MCF 10A (cell line): ENCODE measurements at places on chromosomes 6 and 20. TPM values are rescaled to one million over a fixed set of nuclear protein-coding genes. Genes with fewer than 3 reads are reported as not detected.

EPPIN gene
- total RNA-seq: not detected in 2 replicates

OR12D3 gene
- total RNA-seq: not detected in 2 replicates

HEY2 gene
- not detected in 2 replicates for total RNA-seq

ZNF165 gene
- total RNA-seq: 7.1 and 10.8 TPM in 2 replicates

ZNF334 gene
- not detected in 2 replicates for total RNA-seq

GGTLC1 gene
- total RNA-seq: not detected in 2 replicates

PAQR8 gene
- 1.8 and 1.9 TPM in 2 replicates for total RNA-seq

PRL gene
- not detected in 2 replicates for total RNA-seq

SLC22A3 gene
- total RNA-seq: 0.09 and 0.20 TPM in 2 replicates

DUSP15 gene
- not detected in 2 replicates for total RNA-seq

WFDC10B gene
- total RNA-seq: not detected in 2 replicates

CD24 gene
- 7.2 and 10.4 TPM in 2 replicates for total RNA-seq

MMP24OS gene
- 43.2 and 52.2 TPM in 2 replicates for total RNA-seq

ANKS1A gene
- 13.8 and 14.0 TPM in 2 replicates for total RNA-seq

FAM209B gene
- total RNA-seq: not detected in 2 replicates
